Activated T-helper 1 cell treated with anti-CD3 and anti-CD28 coated beads, Interleukin-12 subunit alpha, Interleukin-12 subunit beta, Interleukin-2, Interleukin-4 antibody, amounts not matched to agents 30 ng/mL and 10 ng/mL and 1 ng/mL, durations not matched to agents 14 hours and 24 hours and 36 hours (primary cell): ENCODE measurements at places on chromosomes 2 and 18.

DNA sequence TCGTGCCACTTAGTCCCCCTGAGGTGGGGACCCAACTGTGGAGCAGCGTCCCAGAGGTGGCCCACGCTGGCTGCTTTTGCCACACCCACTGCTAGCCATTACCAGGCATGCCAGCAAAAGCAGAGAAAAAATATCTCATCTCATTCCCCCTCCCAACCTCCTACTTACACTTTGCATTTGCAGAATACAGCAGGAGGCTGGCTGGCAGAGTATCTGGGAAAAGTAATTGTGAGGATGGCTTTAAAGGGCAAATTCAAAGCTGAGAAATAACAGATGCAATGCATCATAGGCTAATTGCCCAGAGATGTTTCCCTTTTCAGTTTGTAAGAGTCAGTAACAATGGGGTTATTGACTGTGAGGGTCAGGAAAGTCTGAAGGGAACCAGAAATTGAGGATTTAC lies 438.1 kb upstream of the DSEL start:
- no peak for DNase-seq
- no peaks in the 10 kb centered on the region for H3K36me3 ChIP-seq
- no peaks in the 10 kb centered on the region for H3K4me1 ChIP-seq
- no peak overlapping the region for H3K4me3 ChIP-seq
- H3K27me3 ChIP-seq, result no peaks in the 10 kb centered on the region

GRCh38 chr2:37148325-37148724 lies 8.5 kb downstream of the EIF2AK2 start:
- H3K4me1 ChIP-seq, result peaks cover 32% of the 10 kb centered on the region
- no peaks in the 10 kb centered on the region for H3K27me3 ChIP-seq
- no peak overlapping the region for H3K27ac ChIP-seq
- no peak overlapping the region for H3K4me3 ChIP-seq
- H3K36me3 ChIP-seq, result peaks cover 48% of the 10 kb centered on the region
- DNase-seq, result no peak

- no peaks in the 10 kb centered on the region for H3K36me3 ChIP-seq
- DNase-seq, result no peak
- peaks cover 13% of the 10 kb centered on the region for H3K27me3 ChIP-seq
- no peaks in the 10 kb centered on the region for H3K4me1 ChIP-seq
- H3K27ac ChIP-seq, result no peak overlapping the region
- H3K4me3 ChIP-seq, result no peak overlapping the region
These were observed 10.3 kb upstream of the DYTN start for GRCh38 chr2:206728277-206729199.

- peaks cover 10% of the 10 kb centered on the region for H3K27me3 ChIP-seq
- H3K36me3 ChIP-seq, result no peaks in the 10 kb centered on the region
These were observed 17.2 kb downstream of the TNP1 start for GRCh38 chr2:216842636-216843035.

GRCh38 chr2:226973816-226974215 lies 138.0 kb downstream of the RHBDD1 start:
- no peak overlapping the region for H3K27ac ChIP-seq
- no peak overlapping the region for H3K4me3 ChIP-seq
- peaks cover 14% of the 10 kb centered on the region for H3K36me3 ChIP-seq
- DNase-seq, result no peak
- peaks cover 47% of the 10 kb centered on the region for H3K4me1 ChIP-seq

DNA sequence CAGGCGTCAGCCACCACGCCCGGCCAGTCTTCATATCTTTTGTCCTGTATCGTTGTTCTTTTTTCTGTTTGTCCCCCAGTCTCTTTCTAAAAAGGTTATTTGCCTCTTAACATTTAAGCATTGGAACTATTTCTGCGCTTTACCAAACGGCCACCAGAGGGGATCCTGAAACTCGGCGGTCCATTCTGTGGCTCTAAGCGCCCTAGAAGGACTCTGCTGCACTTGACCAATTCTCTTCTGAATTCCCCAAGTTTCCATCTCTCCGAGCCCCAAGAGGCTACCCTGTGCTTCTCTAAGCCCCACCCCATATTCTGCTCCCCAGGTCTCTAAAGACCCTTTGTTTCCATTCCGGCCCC lies 33.1 kb upstream of the REG3G start:
- no peak overlapping the region for H3K4me3 ChIP-seq

DNA sequence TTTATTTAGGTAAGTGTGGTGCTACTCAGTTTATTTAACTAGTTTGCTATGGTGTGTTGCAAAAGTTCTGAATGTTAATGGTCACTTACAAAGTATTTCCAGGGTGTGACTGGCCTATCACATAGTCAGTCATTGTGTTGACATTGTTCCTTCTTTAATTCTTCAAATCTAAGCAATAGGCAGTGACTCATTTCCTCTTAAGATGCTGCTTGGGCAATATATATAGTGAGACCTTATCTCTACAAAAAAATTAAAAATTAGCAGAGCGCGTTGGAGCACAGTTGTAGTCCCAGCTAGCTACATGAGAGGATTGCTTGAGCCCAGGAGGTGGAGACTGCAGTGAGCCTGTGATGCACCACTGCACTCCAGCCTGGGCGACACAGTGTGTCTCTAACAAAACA lies 5.8 kb upstream of the CCDC88A start:
- DNase-seq, result no peak
- H3K27me3 ChIP-seq, result peaks cover 23% of the 10 kb centered on the region
- H3K4me3 ChIP-seq, result no peak overlapping the region
- peaks cover 2% of the 10 kb centered on the region for H3K4me1 ChIP-seq
- H3K36me3 ChIP-seq, result no peaks in the 10 kb centered on the region

DNA sequence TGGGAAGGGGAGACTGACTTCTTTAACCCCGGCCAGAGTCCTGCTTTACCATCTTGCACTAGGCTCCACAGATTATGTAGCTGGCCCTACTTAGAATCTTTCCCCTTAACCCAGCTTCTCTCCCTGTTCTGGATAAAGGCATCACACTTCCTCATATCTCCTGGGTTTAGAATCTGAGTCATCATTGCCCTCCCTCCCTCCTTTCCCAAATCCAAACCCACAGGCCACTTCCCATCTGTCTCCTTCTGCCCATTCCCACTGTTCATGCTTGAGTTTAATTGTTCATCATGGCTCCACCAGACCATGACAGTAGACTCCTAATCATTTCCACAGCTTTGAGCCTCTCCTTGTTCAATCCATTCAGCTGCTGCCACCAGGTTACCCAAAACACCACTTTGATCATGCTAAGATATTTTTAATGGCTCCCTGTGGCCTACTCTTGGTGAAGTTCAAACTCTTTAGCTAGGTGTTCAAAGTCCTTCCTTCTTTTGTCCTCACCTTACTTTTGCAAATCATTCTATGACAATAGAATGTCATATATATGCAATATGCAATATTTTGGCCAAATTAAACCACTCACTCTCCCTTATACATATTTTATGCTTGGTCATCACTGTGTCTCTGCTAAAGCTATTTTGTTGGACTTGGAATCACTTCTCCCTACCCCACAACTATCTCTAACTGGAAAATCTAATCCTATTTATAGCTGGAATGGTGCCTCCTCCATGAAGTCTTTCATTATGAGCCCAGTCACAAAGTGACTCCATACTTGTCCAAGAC lies 5.5 kb downstream of the PDE11A start:
- peaks cover 37% of the 10 kb centered on the region for H3K27me3 ChIP-seq
- H3K36me3 ChIP-seq, result no peaks in the 10 kb centered on the region
- DNase-seq, result no peak
- H3K27ac ChIP-seq, result no peak overlapping the region

DNA sequence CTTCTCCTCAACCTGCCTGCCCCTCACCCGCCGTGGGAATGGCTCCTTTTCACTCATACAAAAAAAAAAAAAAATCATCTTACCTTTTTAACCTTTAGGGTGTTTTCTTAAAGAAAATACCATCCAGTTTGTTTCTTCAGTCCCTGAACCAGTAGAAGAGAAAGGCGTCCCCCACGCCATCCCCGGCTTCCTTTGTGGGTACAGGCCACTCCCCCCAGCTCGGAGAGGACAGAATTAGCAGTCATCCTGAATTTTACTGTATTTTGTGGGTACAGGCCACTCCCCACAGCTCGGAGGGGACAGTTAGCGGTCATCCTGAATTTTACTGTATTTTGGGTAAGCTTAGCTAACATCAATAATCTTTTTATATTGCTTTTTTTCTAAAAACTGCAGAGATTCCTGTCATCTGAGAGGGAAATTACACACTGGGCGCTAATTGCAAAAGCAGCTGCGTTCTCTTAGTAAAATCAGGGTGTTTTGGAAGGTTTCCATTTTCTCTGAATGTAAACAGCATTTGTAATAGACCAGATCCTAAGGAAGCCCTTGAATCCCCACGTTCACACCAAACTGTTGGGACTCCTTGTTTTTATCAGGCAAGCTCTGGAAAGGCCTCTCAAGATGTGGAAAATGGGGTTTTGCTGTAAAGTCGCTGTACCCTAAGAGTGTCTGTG lies 72.5 kb downstream of the NFATC1 start:
- no peaks in the 10 kb centered on the region for H3K27me3 ChIP-seq
- H3K4me1 ChIP-seq, result no peaks in the 10 kb centered on the region
- H3K36me3 ChIP-seq, result peaks cover 19% of the 10 kb centered on the region
- H3K4me3 ChIP-seq, result no peak overlapping the region
